ENCODE measurements at places on chromosomes 7 and 10.

DNA sequence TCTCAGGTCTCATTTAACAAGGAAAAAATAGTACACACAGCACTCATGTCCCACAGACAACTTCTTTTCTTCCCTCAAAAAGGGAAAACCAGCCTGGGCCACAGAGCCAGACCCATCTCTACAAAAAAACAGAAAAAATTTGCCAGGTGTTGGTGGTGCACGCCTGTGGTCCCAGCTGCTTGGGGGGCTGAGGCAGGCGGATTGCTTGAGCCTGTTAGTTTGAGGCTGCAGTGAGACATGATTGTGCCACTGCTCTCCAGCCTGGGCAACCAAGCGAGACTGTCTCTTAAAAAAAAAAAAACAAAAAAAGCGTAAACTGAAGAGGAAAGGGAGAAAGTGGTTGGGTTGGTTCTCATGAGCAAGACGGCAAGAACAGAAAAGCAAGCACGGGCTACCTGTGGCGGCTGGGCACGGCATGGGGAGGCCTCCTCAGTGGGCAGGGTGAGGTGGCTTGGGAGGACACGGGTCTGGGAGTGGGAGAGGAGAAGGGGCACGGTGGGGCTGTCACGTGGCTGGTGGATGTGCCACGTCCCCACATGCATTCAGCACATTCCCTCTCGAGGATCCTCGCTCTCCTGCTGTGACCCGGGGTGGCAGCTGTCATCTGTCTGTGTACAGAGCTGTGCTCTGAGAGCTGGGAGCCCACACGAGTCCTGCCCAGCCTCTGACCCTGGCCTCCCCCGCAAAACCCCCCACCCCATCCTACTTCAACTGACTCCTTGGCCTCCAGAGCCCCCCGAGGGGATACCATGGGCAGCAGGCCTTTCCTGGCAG, 219.7 kb downstream of the MLLT10 start:
- no peak for DNase-seq

GRCh38 chr10:61423178-61423577, 30.0 kb downstream of the TMEM26 start:
- no peak for DNase-seq

GRCh38 chr7:134804854-134805253, 25.4 kb downstream of the CALD1 start:
- no peak for DNase-seq

DNA sequence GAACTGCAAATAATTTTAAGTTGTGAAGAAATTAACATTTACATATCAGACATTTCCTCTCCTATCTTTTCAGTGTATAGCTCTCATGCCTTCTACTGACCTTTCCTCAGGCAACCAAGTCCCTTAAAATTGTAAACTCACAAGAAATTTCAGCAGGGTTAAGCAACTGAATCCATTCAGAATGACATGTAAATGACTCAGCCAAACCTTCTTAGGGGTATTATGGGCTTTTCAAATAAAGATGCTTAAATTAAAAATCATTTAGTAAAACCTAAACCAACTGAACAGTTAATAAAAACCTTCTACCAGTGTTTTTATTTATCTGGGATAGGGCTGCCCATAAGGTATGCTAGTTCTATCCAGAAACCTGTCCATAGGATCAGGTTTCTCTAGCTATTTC, 20.7 kb downstream of the WAPL start:
- no peak for DNase-seq

DNA sequence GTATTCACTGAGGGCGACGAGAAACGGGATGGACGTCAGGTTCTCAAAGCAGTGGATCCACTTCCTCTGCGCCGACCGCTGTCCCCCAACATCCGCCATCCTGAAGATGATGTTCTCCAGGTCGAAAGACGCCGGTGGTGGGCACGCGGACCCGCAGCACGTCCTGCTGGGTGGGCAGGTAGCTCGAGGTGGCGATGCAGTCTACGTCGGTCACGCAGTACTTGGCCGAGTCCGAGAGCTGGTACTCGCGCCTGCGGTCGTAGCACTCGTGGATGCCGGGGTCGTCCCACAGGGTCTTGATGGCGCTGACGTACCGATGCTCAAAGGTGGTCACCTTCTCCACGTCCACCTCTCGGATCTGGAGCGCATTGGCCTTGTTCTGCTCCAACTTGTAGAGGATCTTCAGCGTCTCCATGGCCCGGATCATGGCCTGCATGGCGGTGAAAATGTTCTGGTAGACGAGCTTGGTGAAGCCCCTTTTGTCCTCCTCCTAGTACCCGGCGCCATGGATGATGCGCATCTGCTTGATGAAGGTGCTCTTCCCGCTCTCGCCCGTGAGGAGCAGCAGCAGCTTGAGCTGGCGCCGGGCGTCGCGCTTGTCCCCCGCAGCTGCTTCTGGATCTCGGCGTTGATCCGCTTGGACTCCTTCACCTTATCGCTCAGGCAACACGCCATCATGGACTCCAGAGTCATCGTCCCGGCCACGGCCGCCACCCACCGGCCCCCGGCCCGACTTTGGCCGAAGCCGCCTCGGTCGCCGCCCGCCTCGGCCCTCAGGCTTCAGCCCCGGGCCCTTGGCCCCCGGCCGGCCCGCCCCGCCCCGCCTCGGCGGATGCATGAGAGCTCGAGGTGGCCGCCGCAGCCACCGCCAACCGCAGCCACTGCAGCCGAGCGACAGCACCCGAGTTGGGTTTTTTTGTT, 122.9 kb upstream of the KCTD7 start:
- DNase-seq = peak; percentile 52

- DNase-seq = no peak
These were observed 213.4 kb downstream of the GPR37 start for GRCh38 chr7:124552217-124552616.

GRCh38 chr7:1922071-1922869, 252.2 kb downstream of the ELFN1 start:
- DNase-seq = peak; percentile 73

DNA sequence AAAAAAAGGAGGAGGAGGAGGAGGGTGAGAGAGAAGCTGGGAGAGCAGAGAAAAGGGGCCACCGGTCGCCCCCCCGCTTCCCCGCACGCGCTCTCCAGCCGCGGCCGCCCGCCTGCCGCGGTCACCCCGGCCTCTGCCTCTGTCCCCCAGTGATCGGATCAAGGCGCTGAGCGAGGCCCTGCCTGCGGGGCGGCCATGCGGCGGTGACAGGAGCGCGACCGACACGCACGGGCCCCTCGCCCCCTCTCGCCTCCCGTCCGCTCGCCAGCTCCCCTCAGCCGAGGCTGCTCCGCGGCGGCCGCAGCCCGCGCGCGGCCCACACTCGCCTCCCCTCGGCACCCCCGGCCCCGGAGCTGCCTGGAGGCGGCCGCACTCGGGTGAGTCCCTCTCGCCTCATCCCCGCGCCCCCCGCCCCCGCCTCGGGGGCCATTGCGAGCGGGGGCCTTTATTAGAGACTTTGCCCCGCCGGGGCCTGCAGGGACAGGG, at the start of gene GTF2I:
GTF2I (plus strand) TSS at position 27 of the 486 bp plus-strand sequence. CDS start 31,411 bp downstream, outside the sequence.
- peak; percentile 66 for DNase-seq

GRCh38 chr10:101030496-101031127, 317 bp downstream of the PDZD7 start:
- DNase-seq = no peak

- DNase-seq = no peak
These were observed 69.8 kb downstream of the CDK1 start for GRCh38 chr10:60848126-60848525.

DNA sequence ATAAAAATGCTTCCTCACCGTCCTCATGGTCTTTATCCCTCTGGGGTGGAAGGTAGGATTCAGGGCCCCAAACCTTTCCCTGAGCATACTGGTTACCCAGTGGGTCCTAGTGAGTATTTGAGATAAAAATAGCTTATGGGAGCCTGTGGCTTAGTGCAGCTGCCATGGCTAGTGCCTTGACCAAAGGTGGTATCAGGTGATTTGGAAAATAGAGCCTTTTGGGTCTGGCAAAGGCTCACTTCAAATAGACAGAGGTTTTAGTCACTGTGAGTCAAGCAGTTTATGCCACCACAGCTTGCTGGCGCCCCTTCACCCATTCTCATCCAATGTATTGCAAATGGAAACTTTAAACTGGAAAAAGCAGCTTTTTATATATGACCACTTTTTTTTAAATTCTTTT, 30.4 kb downstream of the PLAU start:
- DNase-seq = no peak

GRCh38 chr7:116340201-116340847, 130.0 kb downstream of the TES start:
- no peak for DNase-seq

DNA sequence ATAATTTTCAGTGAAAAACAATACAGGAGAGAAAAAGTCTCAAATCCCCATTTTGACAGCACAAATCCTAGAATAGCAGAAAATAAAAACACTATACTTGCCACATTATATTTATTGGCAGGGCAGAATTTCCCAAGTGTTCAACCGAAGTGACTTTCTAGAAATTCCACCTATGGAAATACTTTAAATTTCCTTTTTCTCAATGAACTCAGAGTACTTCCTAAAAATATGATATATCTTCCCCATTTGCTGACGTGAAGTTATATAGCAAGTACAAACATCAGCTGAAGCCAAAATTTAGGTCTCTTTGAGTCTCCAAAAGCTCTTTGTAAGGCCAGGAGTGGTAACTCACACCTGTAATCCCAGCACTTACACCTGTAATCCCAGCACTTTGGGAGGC, 83.3 kb downstream of the NT5C2 start:
- DNase-seq = no peak

DNA sequence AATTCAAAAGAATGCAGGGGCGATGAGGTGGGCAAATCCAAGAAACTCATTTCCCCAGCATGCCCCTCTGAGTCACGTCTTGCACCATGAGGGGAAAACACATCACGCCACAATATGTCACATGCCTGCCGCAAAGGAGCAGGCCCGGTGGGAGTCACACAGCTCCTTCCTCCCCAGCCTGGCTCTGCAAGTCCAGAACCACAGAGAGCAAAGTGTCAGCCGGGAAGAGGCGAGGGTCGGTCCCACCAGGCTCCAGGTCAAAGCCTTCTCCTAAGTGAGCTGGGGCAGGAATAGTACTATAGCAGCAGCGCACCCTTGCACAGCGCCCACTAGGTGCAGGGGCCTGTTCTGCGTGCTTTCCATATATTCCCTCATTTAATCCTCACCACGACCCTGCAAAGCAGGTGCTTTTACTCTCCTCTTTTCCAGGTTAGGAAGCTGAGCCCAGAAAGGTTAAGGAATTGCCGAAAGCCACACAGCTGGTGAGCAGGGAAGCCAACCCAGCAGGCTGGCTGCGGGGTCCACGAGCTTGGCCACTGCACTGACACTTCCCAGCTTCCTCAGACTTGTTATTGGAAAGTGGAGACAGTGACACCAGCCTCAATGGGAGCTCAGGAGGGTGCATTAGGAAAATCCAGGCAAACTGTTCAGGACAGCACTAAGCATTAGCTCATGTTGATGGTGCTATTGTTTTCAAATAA, 94.0 kb upstream of the ZMIZ1 start:
- DNase-seq = peak; percentile 77

DNA sequence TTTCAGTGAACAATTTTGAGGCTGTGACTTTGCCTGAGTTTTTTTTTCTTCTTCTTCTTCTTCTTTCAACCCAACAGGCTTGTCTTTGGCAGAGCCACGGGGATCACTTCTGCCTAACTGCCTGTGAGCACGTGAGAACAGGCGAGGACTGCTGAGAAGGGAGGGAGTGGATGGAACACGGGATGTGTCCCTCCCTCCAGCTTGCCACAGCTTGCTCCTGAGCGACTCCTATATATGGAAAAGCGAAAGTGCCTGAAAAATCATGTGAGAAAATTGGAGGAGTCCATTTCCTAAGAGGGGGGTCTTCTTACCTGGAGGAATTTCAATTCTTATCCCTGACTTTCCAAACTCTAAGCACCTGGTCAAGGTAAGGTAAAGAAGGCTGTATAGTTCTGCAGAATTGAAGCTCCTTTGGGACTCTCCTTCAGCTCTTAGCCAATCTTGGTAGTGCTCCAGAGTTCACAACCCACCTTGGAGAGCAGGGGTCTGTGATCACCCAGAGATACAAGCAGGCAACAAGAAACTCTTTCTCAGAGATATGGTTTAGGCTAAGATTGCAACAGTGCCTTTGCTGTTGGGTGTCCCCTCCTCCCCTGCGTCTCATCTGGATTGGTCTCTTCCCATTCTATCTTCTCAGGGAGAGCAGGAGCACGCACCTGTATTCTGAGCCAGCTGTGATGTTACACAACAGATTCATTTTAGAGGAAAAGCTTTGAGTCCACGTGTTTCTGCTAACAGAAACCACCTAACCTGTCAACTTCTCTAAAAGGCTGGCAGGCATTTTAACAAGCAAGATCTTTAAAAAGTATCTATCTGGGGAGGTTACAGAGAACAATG, at the start of gene MAT1A:
MAT1A (minus strand) TSS at position 208 of the 837 bp plus-strand sequence. CDS start 235 bp downstream, outside the sequence.
- no peak for DNase-seq

DNA sequence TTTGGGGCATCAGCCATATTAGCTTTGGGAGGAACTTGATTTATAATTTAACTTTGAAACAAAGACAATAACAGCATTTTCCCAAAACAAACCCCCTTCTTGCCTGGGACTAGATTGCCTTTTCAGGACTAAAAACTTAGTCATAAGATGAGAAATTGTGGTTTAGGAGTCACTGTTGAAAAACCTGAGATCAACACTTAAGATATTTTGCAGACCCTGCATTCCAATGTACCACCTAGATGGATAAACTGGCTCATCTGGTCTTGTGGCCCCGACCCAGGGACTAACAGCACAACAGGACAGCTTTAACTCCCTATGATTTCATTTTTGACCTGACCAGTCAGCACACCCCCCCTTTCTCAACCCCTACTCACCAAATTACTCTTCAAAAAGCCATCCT, 1165.4 kb downstream of the XPNPEP1 start:
- no peak for DNase-seq

- no peak for DNase-seq
These were observed 253.2 kb upstream of the INHBA start for GRCh38 chr7:41955893-41956675.

DNA sequence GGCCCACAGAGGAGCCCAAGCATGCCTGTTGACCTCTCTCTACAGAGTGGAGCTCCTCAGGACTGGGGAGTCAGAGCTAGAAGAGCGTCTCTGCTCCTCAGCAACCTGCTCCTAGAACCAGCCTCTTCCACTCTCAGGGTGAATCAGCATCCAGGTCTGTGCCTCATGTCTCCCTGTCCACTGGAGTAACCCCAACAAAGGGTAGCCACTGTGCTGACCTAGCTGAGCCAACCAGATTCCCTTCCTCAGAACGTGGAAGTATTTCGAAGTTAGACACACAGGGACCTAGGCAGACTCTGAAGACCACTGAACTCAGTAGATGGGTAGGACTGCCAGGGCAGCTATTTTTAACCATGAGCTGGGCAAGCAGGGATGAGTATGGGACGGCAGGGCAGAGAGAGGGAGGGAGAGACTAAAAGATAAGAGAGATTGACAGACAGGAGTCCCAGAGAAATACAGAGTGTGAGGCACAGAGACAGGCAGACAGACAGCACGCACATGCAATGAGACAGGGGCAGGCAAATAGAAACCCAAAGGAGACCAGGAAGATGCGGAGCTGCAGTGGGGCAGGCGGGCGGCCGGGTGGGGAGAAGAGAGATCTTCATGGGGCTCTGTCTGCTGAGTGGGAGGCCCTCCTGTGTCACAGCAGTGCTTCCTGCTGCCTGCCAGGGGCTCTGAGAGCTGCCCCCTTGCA, 56.7 kb downstream of the OSBPL3 start:
- no peak for DNase-seq

GRCh38 chr10:20635570-20635969, 261.5 kb downstream of the NEBL start:
- no peak for DNase-seq

GRCh38 chr7:117793521-117793920, 79.7 kb downstream of the CTTNBP2 start:
- DNase-seq = no peak
